Aorta (tissue), 5 donors: ENCODE measurements at places on chromosomes 7 and 10.

GRCh38 chr7:66631471-66631870, 2.8 kb downstream of the KCTD7 start:
- no peaks in the 10 kb centered on the region for H3K36me3 ChIP-seq
- no peak overlapping the region for H3K27ac ChIP-seq
- H3K27me3 ChIP-seq: no peaks in the 10 kb centered on the region
- no peaks in the 10 kb centered on the region for H3K4me1 ChIP-seq

DNA sequence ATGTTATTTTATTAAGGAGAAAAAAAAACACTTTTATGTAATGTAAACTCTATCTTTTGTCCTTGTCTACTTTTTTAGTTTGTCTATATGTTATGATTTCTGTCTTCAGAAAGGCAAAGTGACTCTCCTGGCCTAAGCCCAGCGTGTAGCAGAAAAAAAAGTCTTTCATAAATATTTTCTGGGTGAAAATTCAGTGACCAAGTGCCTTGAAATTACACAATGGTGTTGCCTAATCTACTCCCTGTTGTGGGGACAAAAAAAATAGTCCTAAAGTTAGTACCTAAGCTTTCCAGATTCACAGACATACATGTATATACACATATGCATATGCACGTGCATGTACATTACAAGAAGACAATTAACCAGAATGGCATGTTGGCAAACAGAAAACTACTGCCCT, 1257.8 kb upstream of the SORCS1 start:
- H3K36me3 ChIP-seq: no peaks in the 10 kb centered on the region
- no peaks in the 10 kb centered on the region for H3K4me1 ChIP-seq
- H3K4me3 ChIP-seq: no peak overlapping the region

DNA sequence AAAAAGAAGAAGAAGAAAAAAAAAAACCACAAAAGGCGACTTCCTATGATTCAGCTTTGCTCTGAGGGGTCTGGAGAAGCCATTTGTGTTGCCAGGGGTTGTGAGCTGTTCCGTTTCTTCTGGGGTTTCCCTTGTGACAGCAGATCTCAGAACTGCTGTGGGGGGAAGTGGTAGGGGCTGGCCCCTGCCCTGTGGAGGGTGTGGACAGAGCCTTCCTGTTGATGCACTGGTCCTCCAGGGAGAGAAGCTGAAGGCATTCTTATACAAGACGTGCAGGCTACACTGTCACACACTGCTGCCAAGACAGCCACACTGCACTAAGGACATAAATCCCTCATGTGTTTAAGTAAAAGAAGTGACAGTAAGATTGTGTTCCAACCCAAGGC, 17.3 kb upstream of the CSGALNACT2 start:
- H3K27ac ChIP-seq: no peak overlapping the region
- H3K4me1 ChIP-seq: no peaks in the 10 kb centered on the region
- DNase-seq: peak; percentile 80
- no peak overlapping the region for H3K4me3 ChIP-seq
- no peaks in the 10 kb centered on the region for H3K27me3 ChIP-seq
- no peaks in the 10 kb centered on the region for H3K36me3 ChIP-seq

GRCh38 chr7:11412036-11412435, 420.0 kb downstream of the THSD7A start:
- no peak overlapping the region for H3K27ac ChIP-seq
- no peak overlapping the region for H3K4me3 ChIP-seq
- H3K4me1 ChIP-seq: no peaks in the 10 kb centered on the region

DNA sequence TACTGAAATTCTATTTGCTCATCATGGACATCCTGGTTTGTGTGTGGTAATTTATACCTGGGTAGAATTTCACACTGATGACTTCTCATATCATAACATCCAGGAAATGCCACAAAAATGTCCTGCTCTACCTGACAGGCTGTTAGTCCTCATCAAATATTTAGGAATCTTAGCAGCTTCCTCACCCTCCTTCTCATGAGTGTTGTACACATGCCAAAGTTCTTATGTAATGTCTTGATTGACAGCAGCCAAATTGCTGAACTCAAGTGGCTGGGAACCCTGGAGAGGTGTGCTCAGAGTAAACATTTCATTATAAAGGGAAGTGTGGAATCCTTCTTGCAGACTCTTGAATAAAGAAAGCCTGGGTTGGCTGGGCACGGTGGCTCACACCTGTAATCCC, 8.9 kb downstream of the EEPD1 start:
- H3K27ac ChIP-seq: no peak overlapping the region
- no peaks in the 10 kb centered on the region for H3K27me3 ChIP-seq
- H3K4me3 ChIP-seq: no peak overlapping the region
- H3K4me1 ChIP-seq: peaks cover 5% of the 10 kb centered on the region

DNA sequence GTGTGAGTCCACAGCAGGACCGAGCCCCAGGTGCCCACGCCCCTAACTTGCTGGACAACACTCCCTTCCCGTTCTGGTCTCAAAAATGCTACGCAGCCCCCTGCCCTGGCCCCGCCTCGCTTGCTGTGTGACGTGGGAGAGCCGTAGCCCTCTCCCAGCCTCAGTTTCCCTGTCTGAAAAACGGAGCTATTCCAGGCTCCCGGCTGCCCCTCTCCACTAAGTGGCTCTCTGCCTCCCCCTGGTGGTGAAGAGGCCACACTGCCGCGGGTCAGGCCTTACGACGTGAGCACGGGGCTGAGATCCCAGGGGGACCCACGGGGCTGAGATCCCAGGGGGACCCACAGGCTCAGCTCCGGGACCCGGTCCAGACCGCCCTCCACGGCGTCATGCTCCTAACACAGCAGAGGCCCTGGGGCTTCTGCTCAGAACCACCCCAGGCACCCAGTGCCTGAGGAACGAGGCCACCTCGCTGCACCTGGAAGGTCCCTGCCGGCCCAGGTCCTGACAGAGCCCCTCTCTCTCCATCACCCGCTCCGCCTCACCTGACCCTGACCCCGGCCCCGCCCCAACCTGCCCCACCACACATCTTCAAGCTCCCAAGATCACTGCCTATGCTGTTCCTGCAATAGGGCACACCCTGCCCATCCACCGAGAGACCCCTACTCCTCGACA, 26.7 kb downstream of the MICALL2 start:
- no peaks in the 10 kb centered on the region for H3K27me3 ChIP-seq
- peak; percentile 79 for DNase-seq

GRCh38 chr7:30405179-30405578, 73.4 kb downstream of the NOD1 start:
- H3K27me3 ChIP-seq: no peaks in the 10 kb centered on the region
- no peaks in the 10 kb centered on the region for H3K4me1 ChIP-seq
- no peak overlapping the region for H3K4me3 ChIP-seq
- no peaks in the 10 kb centered on the region for H3K36me3 ChIP-seq
- DNase-seq: no peak

DNA sequence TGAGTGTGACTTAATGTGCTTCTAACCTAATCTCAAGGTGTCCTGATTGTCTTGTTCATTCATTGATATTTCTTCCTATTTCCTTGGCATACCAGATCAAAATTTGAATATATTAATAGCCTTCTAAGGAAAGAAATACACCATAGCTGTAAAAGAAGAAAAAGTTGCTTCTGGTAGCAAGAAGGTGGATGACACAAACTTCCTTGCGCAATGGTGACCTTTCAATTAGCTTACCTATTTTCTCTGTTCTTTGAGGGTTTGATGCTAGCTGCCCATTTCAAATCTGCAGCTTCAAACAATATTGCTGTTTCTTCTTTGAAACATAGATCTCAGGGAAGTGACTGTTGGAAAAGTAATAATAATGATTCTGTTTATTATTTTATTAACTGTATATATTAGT, 108.8 kb downstream of the ADAM22 start:
- no peaks in the 10 kb centered on the region for H3K36me3 ChIP-seq
- no peaks in the 10 kb centered on the region for H3K27me3 ChIP-seq
- H3K27ac ChIP-seq: no peak overlapping the region
- H3K4me3 ChIP-seq: no peak overlapping the region
- DNase-seq: no peak

DNA sequence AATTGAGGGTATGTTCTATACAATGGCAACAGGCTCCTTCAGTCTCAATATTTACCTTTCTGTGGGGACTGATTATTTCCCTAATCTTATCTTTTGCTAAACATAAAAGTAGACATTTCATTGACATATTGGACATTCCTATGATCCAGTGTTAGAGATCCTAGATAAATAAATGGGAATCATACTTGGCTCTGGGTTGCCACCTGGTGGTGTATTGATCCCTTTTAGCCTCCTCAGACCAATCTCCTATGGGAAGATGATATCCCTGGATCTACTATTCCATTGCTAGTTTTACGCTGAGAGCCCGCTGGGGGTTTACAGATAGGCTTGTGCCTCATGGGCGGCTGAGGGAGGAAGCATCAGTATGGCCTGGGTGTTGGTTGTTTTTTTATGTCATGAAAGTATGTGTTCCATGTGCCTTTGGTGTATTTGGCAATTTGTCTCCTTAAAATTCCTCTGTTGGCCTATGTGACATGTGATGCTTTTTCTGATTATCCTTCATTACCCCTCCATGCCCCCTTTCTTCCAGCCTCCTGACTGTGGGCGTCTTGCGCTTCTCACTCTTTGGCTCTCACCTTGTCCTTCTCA, 18.8 kb downstream of the CELF2 start:
- no peak overlapping the region for H3K4me3 ChIP-seq
- no peaks in the 10 kb centered on the region for H3K27me3 ChIP-seq
- no peaks in the 10 kb centered on the region for H3K4me1 ChIP-seq
- no peaks in the 10 kb centered on the region for H3K36me3 ChIP-seq
- H3K27ac ChIP-seq: no peak overlapping the region
- no peak for DNase-seq

DNA sequence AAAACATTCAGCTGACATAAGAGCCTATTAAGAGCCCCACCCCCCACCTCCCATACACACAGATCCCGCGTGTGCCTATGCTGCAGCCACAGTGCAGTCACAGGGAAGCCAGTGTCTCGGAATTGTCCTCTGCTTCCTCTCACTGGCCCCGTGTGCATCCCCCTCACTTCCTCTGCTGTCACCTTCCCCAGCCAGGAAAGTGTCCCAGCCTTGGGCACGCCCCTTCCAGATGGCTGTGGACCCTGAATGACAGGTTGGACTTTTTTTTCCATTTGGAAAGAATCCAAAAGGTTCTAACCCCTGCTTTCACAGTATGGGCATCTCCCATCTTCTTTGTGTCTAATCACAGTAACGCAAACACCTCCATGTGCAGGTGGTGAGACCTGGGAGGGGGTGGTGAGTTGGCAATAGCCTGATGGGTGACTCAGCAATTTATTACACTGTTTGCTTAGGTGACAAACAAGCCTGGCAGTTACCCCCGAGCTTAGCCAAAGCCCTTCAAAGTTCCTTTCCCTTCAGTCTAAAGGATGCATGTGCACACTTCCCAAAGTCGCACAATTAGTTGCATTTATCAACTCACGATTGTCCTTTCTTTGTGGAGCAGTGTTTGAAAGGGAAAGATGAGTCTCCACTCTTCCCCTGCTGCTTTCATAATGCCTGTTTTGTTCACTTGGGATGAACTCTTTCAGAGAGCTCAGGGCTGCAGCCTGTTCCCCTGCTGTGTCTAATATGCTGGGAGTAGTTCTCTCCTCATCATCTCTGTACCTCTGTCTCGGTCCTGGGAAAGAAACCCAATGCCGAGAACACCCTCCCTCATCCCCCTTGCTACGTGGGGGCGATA, 67.5 kb upstream of the EFCAB10 start:
- DNase-seq: no peak
- H3K27me3 ChIP-seq: no peaks in the 10 kb centered on the region
- no peaks in the 10 kb centered on the region for H3K36me3 ChIP-seq
- no peak overlapping the region for H3K27ac ChIP-seq

DNA sequence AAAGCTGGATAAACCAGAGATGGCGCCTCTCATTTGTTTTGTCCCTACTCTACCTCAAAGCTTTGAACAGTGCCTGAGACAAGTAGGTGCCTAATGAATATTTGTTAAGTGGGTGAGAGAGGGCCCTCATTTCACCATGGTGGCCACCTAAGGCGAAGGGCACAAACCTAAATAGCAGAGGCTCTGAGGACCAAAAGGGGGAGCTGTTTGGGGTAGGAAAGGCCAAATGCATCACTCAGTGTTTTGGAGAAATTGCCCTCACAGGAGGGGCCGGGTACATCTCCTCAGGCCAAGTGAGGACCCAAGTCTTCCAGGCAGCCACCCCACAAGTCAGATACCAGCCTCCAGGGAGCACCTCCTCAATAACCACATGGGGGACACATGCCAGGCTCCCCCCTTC, 14.0 kb downstream of the IMPDH1 start:
- no peaks in the 10 kb centered on the region for H3K36me3 ChIP-seq
- H3K4me1 ChIP-seq: no peaks in the 10 kb centered on the region
- H3K27ac ChIP-seq: no peak overlapping the region
- H3K4me3 ChIP-seq: no peak overlapping the region
- no peaks in the 10 kb centered on the region for H3K27me3 ChIP-seq

- no peak overlapping the region for H3K27ac ChIP-seq
- no peak for DNase-seq
- H3K36me3 ChIP-seq: peaks cover 5% of the 10 kb centered on the region
- no peaks in the 10 kb centered on the region for H3K4me1 ChIP-seq
- H3K27me3 ChIP-seq: no peaks in the 10 kb centered on the region
- no peak overlapping the region for H3K4me3 ChIP-seq
Measured at GRCh38 chr7:132551886-132552285, 24.4 kb downstream of the PLXNA4 start.

- H3K36me3 ChIP-seq: no peaks in the 10 kb centered on the region
- no peak for DNase-seq
- H3K4me3 ChIP-seq: no peak overlapping the region
- H3K27ac ChIP-seq: no peak overlapping the region
- no peaks in the 10 kb centered on the region for H3K4me1 ChIP-seq
Measured at GRCh38 chr7:25444991-25445390, 216.7 kb upstream of the NPVF start.

DNA sequence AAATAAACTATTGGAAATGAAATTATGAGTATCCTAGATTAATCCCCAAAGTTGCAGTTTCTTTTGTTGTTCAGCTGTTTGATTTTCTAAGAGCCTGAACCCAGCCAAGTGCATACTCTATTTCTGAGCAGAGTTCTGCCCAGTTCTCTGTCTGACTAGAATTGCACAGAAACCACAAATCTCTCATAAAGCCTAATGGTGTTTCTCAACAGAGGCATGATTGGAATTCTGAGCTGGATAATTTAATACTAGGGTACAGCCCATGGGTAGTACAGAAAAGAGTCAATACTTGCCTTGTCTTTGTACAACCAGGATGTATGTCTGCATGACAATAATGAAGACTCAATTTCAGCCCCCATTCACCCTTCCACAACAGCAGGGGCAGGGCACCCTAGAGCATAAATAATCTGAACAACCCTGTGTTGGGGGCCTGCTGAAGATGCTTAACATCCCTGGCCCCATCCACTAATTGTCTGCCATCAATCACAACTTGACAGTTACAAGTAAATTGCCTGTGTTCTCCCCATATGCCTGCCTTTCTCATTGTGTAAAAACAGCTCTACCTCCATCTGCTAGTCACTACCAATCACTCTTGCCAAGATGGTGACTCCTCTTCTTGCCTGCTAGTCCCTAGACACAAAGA, 114.4 kb downstream of the NPSR1 start:
- no peaks in the 10 kb centered on the region for H3K27me3 ChIP-seq
- no peak for DNase-seq
- H3K36me3 ChIP-seq: no peaks in the 10 kb centered on the region
- H3K4me1 ChIP-seq: no peaks in the 10 kb centered on the region
- no peak overlapping the region for H3K4me3 ChIP-seq
- no peak overlapping the region for H3K27ac ChIP-seq
